ENCODE measurements at places on chromosomes 12 and 14. TPM values are rescaled to one million over a fixed set of nuclear protein-coding genes. Genes with fewer than 3 reads are reported as not detected.
A peak's percentile ranks its signal among the peaks of the same experiment; 100 is the strongest.

PLXNC1 gene
- total RNA-seq: 27.6 TPM

CALM1 gene
- total RNA-seq: 693 TPM

CHMP4A gene
- 101 TPM for total RNA-seq

FSCB gene
- total RNA-seq: not detected

CCDC184 gene
- total RNA-seq: 0.47 TPM

STYK1 gene
- not detected for total RNA-seq

MGST1 gene
- 1.2 TPM for total RNA-seq

WNT1 gene
- total RNA-seq: 1.8 TPM

PIANP gene
- total RNA-seq: 1.3 TPM

ANO4 gene
- total RNA-seq: not detected

PAX9 gene
- total RNA-seq: not detected

KRT6B gene
- total RNA-seq: not detected

CCDC63 gene
- not detected for total RNA-seq

TAS2R31 gene
- total RNA-seq: 3.1 TPM

- no peak for DNase-seq
Observed at GRCh38 chr14:57574617-57575288, 81.1 kb upstream of the CCDC198 start.

- no peak for DNase-seq
Observed at GRCh38 chr14:52026901-52027300, 37.6 kb downstream of the RTRAF start.

DNA sequence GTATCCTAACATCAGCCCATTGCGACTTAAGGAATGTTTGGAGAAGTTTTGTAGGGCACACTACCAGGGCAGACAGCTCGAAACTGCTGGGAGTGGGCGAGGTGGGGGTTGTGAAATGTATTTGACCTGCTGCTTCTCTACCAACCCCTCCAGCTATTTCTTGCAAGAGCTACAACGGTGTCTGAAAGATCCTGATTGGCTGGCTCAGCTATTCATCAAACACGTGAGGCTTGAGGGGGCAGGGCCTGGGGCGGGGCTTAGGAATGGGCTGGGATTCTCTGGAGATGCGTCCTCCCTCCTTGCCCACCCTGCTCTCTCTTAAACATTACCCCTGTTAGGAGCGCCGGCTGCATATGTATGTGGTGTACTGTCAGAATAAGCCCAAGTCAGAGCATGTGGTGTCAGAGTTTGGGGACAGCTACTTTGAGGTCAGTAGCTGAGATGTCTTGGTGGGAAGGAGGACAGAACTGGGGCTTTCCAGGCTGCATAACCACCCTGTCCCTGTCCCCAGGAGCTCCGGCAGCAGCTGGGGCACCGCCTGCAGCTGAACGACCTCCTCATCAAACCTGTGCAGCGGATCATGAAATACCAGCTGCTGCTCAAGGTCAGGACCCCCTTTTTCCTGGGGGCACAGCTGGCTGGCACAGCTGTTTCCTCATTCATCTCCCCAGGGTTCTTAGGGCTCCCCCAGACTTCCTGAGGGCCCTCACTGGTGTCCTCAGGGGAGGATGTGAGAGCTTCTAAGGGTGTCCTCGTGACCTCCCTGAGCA is 3.1 kb downstream of the ARHGEF25 start:
- no peak for DNase-seq

GRCh38 chr12:74689071-74689655 is 151.5 kb downstream of the ATXN7L3B start:
- no peak for DNase-seq

- no peak for DNase-seq
Observed at GRCh38 chr14:50232276-50232642, 881 bp upstream of the SOS2 start.

DNA sequence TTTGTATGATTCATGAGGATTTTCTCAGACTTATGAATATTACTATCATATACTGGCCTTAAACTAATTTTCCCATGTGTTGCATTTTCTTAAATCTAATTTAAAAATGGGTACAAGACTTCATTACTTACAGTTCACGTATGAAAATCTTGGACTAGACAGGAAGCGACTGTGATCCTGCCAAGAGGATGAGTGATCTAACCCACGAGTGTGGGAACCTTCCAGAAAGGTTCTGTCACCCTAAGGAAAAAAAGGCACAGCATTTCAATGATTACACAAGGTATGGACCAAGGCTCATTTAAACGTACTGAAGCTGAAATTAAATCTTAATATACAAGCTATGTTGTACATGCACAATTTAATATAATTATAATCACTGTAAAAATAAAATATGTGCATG is 293.5 kb upstream of the DIO2 start:
- DNase-seq: no peak

GRCh38 chr14:97113339-97113738 is 316.2 kb downstream of the VRK1 start:
- DNase-seq: no peak

DNA sequence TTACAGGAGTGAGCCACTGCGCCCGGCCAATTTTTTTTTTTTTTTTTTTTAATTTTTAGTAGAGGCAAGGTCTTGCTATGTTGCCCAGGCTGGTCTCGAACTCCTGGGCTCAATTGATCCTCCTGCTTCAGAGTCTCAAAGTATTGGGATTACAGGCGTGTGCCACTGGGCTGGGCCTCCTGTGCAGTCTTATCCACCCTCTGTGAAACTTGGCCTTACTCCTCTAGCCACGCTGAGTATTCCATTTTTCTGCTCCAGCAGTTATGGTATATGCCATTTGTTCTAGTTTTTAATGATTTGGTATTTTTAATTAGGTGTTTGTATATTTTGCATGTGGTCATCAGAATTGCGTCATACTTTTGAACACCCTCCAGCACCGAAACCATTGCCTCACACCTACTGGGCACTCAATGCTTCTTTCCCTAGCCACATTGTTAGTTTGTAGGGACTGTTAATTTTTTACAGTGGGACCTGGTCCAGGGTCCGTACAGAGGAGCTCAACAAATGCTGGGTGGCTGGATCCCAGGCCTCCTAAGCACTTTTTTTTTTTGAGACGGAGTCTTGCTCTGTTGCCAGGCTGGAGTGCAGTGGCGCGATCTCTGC is 11.4 kb downstream of the RIOX1 start:
- no peak for DNase-seq

DNA sequence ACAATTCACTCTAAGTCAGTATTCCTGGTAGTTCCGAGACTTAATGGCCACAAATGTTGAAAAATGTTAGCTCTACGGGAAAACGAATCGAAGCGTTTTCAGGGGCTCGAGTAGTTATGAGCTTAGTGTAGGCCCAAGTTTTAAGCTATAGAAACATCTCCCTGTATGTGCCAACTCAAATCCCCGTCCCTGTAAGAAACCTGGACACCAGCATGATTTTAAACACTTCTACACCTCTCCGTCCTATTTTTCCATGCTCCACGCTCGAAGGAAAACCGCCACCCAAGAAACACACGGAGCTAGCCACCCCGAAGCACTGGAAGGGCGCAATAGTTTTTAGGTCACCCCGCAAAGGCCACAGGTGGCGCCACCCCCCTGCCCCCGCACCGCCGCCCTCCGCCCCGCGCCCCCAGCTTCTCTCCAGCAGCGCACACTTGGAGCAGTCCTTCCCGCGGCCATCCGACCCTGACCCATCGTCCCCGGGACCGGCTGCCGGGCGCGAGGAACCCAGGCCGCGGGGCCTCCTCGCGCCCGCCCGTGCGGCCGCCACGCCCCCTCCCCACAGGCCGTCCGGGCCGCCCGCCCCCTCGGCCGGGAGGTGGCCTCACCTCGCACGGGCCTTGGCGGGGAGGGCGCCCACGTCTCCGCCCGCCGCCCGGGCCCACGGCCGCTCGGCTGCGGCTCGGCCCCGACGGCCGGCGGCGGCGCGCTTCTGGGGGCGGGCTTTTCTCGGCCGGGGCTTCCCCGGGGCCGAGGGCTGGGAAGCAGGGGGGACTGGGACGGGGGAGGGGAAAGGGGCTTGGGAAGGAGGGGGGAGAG is 522 bp downstream of the R3HDM2 start:
- DNase-seq: peak; percentile 51

GRCh38 chr14:86961106-86961716 is 1031.8 kb downstream of the GALC start:
- DNase-seq: no peak

DNA sequence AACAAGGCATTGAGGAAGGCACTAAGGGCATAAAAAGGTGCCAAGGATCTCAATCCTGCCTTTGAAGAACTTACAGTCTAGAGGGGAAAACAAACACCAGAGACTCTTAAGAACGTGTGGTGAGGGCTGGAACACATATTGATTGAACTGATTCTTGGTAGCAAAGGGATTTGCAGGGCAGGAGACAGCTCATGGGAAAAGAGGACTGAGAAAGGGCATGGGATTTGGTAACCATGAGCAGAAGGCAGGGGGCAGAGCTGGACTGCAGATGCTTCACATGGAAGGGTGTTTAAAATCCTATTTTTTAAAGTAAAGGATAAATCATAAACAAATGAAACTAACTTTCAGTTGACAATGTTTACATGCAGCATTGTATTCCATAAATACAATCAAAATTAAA is 203.1 kb downstream of the ITPR2 start:
- DNase-seq: no peak

- no peak for DNase-seq
Observed at GRCh38 chr14:44027397-44027796, 479.7 kb downstream of the FSCB start.

DNA sequence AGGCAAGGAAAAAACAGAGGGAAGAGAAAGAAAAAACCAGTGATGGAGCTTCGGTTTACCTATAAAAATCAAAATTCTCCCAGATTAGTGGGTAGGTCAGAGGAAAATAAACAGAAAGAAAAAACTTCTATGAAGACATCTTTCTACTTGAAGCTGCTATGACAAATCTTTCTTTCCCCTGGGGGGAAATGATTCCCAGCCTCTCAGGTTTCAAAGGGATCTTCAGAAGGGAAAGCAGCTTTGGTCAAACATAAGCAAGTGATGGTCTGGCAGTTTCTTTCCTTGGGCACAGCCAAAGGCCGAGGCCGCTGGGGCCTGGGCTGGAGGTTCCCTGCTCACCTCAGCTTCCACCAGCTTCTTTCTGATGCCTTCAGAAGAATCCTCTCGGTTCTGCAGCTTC is 104.5 kb downstream of the PRKAB1 start:
- no peak for DNase-seq

GRCh38 chr14:71833476-71833875 is 98.8 kb upstream of the RGS6 start:
- no peak for DNase-seq

DNA sequence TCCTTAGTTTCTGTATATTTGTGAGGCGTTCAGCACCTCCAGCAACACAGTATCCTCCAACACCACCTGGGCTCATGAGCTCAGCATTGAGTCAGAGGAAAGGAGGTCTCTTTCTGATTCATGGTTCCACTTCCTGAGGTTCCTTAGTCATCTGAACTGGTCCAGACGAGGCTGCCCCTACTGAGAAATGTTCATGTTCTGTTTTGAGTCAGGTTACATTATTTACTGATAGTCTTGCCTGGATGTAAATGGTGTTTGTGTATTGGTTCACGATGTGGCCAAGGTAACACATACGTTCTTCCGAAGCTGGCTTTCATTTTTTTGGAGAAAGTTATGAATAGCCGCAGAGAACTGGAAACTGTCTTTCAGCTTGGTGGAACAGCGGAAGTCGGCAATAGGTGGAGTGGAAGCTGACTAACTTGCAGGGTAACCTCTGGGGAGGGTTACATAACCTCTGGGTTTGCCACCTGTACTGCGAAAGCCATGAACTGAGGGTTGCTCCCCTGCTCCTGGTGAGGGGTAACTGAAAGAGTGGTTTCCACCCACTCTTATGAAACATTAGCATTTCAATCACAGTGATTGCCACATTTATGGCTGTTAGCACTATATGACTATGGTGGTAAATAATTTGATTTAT is 42.2 kb upstream of the MANSC4 start:
- DNase-seq: peak; percentile 57

GRCh38 chr12:128808651-128809050 is 15.1 kb downstream of the SLC15A4 start:
- no peak for DNase-seq

DNA sequence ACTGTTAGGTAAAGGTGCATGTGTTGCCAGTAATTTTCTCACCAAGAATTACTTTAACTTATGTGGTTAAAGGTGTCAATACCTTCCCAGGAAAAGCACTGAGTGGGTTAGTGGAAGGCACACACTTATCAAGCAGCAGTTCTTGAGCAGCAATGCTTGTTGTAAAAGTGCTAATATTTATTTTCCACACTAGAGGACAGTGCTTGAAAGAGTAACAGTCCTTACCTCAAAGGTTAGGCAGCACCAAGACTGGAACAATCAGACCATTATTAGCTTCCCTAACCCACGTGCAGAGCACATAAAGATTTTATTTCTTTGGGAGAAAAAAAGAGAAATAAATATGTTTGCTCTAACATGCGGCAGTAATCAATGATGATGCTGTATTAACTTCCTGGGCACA is 48.8 kb upstream of the KRR1 start:
- DNase-seq: no peak

GRCh38 chr12:9404031-9404430 is 195.8 kb upstream of the PZP start:
- DNase-seq: no peak

DNA sequence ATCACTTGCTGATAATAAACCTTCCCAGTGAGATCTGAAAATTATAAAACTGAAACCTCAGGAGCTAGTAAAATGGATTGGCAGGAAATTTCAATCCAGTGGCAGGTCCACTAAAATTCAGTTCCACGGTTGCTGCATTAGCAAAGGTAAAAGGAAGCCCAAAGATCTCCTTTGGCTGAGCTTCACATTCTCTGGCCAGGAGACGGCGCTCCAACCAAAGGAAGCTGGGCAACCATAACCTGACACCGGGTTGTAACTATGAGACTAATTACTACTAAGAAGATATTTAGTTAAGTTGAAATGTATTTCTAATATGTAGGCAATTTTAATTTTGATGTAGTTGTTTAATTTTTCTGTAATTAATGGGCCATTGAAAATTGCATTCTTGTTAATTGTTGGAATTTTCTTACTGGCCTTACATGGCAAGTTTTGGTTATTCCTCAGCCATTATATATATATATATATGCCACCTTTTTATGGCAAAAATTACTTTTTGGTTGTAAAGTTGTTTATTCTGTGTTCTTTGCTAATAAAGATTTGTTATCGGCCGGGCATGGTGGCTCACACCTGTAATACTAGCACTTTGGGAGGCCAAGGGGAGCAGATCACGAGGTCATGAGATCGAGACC is 17.0 kb downstream of the OR8S1 start:
- DNase-seq: peak; percentile 22

GRCh38 chr14:72315714-72316113 is 383.5 kb downstream of the RGS6 start:
- no peak for DNase-seq

DNA sequence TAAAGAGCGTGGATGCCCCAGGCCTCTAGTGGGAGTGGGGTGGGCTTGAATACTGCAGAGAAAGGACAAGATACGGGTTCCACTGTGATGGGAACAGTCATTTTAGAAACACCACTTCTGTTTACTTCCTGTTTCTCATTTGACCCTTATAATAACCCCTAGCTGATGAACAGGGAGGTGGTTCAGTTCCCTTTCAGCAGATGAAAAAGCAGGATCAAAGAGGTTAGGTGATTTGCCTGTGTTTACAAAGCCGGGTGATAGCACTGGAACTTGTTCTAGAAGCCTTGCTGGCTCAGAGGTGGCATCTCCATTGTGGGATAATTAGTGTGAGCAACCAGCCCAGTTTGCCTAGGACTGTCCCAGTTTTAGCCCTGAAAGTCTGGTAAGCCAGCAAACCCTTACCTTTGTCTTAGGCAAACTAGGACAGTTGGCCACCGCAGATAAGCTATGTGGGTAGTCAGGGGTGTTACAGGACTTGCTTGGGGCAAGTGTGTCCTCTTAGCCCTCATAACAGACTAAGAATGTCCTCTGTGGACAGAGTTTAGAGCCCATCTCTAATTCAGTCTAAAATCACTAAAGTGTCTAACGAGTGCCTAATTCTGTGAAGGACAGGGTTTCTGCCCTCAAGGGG is 7.5 kb upstream of the LRP1-AS start:
- no peak for DNase-seq

GRCh38 chr14:104968153-104968527 is 10.0 kb downstream of the AHNAK2 start:
- DNase-seq: no peak
